ENCODE measurements at places on chromosomes 2 and 18.

DNA sequence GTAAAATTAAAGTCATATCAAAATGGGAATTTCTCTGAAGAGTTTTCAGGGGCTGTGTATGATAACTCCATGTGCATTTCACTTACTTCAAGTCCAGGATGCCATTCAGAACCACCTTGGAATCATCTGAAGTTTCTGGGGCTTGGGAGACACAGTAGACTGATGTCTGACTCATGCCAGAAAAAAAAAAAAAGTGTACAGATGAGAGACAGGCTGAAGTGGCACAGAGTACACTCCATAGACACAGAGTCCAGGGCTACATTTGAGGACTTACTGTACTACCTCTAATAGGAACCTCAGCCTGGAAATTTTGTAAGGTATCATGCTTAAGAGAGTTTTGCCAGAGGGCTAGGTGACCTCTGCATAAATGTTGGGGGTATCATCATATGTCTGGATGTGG, 92.0 kb downstream of the SS18 start:
- no peak for DNase-seq

DNA sequence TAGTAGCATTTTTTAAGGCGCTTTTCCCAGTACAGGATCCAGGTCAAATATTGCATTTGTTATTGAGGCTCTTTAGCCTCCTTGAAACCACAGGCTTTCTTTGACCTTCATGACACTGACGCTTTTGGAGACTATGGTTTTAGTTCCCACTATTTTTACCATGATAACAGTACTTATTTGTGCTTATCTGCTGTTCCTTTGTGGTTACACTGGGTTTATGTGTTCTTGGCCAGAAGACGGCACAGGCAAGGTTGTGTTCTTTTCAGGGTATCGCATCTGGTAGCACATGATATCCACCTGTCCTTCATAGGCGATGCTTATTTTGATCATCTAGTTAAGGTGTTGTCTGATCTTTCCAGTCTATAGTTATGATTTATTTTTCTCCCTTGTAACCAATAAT, 16.8 kb upstream of the MBOAT2 start:
- no peak for DNase-seq

DNA sequence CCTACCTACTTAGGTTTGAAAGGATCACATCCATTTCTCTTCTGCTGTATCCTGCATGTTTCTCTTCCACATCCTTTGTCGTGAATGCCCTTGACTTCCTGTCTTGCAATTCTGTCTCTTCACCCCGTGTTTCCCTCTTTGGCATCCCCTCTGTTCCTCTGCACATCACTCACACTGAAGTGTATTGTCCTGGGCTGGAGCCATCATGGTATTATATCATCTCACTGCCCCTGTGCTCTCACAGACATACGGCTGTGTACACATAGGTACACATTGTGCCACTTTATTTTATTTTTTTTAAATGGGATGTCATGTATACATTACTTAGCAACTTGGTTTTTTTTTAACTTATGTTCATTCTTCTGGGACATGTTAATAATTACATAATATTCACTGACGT, 291.6 kb downstream of the ALPK2 start:
- no peak for DNase-seq

DNA sequence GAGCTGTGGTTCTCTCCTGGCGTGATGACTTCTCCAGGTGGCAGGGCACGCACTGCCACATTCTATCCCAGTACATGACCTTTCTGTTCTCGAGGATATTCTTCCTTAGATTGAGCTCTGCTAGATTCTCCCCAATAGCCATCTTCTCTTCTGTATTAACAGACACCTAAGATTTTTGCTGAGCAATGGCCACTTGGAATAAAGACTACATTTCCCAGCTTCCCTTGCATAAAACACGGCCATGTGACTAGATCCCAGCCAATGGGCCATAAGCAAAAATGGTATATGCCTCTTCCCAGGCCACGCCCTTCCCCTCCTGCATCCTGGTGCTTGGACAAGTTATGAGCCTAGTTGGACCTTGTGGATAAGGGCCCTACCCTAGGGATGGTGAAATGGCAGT, 82.1 kb downstream of the EIF2AK3 start:
- no peak for DNase-seq

DNA sequence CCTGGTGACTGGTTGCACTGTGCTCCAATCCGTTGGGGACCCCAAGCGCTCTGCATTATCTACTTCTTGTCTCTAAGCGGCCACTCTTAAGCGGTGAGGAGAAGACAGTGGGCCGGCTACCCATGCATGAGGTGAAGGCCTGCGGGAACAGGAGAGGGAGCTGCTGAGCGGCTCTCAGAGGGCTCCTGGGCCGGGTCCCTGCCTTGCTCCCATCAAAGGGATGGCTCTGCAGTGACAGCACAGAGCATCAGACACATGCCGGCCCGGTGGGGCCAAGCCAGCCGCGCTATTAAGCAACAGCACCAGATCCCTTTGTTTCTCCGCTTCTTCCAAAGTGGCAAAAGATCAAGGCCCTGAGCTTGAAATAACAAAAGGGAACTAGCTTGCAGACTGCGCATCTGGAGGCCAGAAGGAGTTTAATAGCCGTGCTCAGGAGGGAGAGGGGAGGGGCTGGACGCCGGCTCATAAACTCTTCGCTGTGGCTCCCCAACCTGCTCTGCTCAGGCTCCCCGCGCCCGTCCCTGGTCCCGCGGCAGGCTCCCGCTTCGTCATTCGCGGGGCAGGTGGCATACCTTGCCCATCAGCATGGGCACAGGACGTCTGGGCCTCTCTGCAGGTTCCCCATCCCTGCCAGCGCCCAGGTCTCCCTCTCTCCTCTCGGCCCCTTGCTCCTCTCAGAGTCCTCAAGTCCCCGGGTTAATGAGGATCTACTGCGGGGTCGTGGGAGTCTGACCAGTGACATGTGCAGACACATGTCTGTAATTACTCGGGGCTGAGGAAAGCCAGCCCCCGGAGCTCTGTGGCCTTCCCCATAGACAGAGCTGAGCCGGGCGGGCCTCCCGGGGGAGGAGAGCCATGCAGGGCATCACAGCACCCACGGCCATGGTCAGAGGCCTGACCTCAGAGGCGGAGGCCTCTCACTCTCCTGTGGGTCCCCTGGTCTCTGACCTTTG, 96.7 kb downstream of the ASB1 start:
- no peak for DNase-seq

DNA sequence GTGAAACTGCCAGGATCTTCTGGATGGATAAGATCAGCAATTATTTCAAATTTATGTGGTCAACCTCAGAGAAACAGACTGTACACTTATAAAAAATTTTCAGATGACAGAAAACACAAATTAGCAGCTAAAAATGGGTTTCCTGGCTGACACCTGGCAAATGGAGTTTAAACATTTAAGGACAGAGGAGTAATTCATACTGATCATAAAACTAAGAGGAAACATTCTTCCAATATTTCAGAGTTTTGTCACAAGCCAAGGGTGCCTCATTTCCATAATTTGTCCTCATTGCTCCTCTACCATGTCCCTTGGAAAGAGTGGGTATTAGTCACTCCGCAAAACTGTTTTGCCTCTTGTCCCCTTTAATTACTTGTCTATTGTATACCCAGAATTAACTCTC, 70.2 kb downstream of the TMEFF2 start:
- DNase-seq: no peak

DNA sequence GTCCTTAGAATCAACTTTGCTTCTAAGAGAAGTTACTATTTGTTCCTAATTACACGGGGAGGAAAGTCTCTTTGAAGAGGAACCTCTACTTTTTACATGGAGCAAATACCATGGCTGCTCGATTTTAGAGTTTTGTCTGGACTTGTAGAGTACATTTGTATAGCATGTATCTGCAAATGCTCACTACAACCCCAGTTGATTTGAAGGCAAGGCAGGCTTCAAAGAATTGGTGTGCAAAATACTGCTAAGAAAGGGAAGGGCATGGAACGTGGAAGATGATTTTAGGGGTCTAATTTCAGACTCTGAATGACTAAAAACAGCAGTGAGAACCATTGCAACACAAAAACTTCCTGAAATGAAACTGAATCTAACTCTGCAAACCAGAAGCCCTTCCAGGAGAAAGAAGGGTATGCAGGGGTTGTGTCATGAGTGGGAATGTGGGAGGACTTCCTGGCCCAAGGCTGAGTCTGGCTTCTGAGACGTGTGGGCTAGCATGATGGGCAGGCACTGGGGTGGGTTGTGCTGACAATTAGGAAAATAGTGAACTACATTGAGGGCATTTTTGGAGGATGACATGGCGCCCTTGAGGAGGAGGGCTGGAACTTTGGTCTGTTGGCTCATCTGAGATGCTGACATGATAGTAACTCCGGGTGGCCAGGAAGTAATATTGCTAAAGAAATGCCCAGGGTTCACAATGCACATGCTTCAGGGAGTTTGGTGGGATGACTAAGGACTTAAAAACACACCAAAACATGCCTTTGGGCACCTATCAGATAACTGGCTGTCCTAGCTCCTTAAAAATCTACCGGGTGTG, 18.9 kb upstream of the IL1R2 start:
- DNase-seq: no peak

GRCh38 chr2:112686348-112687217, 34.2 kb upstream of the NT5DC4 start:
- no peak for DNase-seq

DNA sequence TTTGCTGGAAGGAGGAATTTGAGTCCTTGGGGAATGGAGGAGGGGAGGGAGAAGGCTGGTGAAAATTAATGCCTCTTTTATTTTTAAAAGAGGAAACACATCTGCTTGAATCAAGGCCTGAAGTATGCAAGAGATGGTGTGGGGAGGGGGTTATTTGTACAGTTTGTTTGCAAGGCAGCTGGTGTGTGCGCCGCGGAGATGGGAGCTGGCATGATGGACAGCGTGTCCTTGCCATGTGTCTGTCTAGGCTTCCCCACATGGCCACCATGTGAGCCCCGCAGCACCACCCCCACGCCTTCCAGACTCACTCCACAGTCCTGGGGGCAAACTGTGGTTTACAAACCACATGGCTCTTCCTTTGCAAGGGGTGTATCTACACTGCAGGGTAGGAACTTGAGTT, 154.8 kb upstream of the APCDD1 start:
- DNase-seq: no peak

GRCh38 chr2:237581751-237582746, 8.5 kb downstream of the RAB17 start:
- DNase-seq: no peak

GRCh38 chr2:173831312-173832229, 133.6 kb downstream of the SP3 start:
- DNase-seq: no peak

- no peak for DNase-seq
Measured at GRCh38 chr2:212843409-212844199, 305.0 kb upstream of the ERBB4 start.

GRCh38 chr18:76306685-76307292, 188.3 kb downstream of the ZNF516 start:
- no peak for DNase-seq

GRCh38 chr2:185318271-185318724, 420.3 kb upstream of the FSIP2 start:
- no peak for DNase-seq

DNA sequence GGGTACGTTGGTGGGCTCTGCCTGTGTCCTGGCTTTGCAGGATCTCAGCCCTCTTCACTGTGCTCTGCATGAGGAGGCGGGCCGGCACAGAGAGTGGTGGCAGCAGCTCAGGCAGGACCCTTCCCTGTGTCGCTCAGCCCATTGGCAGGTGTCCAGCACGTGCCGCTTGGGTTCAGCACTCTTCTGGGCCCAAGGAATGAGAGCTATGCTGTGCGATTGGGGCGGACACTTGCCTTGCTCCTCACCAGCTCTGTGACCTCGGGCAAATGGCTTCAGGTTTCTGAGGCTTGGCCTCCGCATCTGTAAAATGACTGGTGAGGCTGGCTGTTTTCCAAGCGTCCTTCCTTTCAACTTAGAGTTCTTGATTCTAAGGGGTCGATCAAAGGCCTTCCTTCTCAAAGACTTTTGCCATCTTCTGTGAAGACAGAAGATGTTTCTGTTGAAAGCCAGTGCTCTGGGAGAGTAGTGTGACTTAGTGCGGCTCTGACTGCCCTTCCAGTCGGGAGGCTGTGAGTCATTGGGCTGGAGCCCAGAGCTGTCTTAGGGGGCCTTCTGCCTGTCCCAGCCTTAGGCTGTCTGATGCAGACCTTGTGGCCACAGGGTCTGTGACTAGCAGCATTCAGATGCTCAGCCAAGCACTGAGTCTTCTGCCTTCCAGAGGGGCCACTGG, 35.6 kb downstream of the GLI2 start:
- DNase-seq: no peak

- DNase-seq: no peak
Measured at GRCh38 chr2:233430081-233430480, 75.8 kb downstream of the DGKD start.

DNA sequence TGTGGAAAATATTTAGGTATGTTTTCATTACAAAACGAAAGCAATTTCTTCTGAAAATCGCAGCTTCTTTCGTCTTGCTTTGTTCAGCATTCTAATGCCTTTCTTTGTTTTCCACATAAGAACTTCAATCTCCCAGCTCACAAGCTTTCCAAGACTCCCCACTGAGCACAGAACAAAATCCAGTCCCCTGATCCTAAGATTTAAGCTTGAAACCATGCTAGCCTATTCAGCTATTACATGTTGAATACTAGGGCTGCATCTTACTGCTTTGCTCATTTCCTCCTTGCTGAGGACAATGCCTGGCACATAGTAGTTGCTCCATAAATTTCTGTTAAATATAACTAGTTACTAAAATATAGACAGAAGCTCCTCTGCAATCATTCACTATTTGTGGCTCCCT, 160.6 kb downstream of the GALNT3 start:
- no peak for DNase-seq

DNA sequence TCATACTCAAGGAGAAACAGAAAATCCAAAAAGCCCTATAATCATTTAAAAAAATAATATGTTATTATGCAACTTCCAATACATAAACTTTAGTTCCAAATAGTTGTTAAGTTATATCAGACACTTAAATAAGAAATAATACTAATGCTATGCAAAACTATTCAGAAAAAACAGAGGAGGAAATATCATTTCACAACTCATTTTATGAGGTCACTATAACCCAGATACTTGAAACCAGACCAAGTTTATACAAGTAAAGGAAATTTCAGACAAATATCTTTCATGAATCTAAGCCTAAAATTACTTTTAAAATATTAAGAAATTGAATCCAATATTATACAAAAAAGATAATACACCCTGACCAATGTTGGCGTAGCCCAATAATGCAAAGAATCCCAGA, 260.8 kb downstream of the CD226 start:
- DNase-seq: no peak

- no peak for DNase-seq
Measured at GRCh38 chr2:235523021-235523420, 29.2 kb downstream of the AGAP1 start.

GRCh38 chr2:239441261-239442078, 40.6 kb upstream of the HDAC4 start:
- no peak for DNase-seq

GRCh38 chr2:218230882-218231281, 13.9 kb downstream of the ARPC2 start:
- no peak for DNase-seq

Data from stimulated activated CD4-positive, alpha-beta T cell treated with anti-CD3 and anti-CD28 coated beads, Interleukin-4, amount 100 ng/mL, for 48 hours (primary cell).